Upper lobe of right lung (tissue), 1 donor: ENCODE measurements at places on chromosomes 3 and 15. TPM values are rescaled to one million over a fixed set of nuclear protein-coding genes. Genes with fewer than 3 reads are reported as not detected.

- DNase-seq, result no peak
Observed at GRCh38 chr15:45391746-45392583, 13.6 kb upstream of the GATM start.

DNA sequence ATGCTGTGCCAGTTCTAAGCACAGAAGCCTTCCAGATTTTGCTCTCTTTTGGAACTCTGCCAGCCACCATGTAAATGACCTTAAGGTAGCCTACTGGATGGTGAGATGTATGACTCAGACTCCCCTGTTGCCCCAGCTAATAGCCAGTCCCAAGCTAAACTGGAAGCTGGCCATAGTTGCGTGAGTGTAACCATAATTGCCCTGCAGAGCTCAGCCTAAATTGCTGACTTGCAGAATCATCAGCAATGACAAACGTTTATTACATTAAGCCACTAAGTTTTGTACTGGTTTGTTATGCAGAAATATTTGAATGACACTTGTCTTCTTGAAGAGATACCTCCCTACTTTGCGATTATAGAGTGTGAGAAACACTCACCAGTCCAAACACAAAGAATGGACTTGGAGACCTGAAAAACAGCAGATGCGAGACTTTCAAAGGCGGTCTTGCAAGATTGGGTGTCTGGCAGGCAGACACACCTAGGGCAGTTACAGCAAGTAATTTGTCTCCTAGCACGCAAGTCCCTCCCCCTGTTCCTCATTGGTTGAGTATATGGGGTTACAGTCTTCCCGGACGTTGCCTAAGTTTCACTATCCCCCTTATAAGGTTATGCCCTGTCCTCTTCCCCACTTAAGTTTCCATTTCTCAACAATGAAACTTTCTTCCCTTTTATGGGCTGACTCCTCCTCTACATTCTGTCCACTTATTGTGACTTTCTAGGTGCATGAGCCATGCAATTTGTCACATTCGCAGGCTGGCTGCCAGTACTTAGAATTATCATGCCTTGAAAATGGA lies 83.6 kb upstream of the XCR1 start:
- DNase-seq, result no peak

DNA sequence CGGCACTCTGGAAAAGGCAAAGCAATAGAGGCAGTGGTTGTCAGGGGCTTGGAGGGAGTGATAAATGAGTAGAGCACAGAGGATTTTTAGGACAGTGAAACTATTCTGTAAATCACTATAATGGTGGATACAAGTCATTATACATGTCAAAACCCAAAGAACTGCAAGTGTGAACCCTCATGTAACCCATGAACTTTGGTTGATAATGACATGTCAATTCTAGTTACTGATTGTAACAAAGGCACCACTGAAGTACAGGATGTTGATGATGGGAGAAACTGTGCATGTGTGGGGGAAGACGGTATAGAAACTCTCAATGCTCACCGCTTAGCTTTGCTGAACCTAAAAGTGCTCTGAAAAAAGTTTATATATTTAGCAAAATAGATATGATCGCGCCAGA lies 36.0 kb downstream of the BTLA start:
- no peak for DNase-seq

Gene FOXB1
- not detected for total RNA-seq

Gene WDR72
- total RNA-seq, result 3.2 TPM

GRCh38 chr3:42906070-42906847 lies at the start of gene ZNF662:
TSS of gene ZNF662 (plus strand) at chr3:42906142. CDS start at chr3:42908115, 1,973 bp downstream.
- peak; percentile 81 for DNase-seq

Gene HIGD2B
- not detected for total RNA-seq

DNA sequence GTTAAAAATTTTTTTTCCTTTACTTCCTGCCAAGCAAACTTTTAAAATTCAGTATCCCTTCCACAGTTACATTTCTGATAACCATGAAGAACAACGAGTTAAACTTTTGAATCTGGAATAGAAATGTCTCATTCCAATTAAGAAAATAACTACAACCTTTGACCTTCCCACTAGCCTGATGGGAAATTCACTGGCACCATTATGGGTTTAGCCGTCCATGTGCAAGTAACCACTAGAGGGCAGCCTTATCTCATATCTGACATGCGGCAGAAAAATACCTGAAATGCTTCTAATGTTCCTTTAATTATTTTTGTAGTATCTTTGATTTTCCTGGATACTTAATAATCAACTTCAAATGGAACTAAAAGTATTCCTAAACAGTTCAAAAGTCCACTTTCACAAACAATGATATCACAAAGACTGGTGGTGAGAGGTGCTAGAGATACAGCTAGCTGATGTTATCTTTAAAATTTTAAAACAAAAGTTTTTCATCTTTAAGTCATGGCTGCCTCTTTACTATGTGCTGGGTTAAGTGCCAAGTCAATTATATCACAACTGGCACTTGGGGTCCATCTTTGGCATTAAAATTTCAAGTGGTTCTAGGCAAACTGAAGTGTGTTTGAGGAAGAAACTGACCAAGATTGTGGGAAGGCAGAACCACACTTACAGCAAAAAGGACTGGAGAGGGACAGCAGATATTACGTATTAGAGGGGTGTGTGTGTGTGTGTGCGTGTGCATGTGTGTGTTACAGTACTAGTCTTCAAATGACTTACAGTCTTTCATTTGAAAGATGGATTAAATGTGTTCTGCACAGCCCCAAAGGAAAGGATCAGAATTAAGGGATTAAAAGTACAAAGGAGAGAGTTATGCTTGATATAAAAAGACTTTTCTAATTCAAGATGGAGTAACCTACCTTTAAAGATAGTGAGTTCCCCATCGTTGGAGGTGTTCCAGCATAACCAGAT lies 107.1 kb upstream of the ICE2 start:
- DNase-seq, result no peak

Gene NRROS
- 19.5 TPM for total RNA-seq

Gene LYZL4
- not detected for total RNA-seq

DNA sequence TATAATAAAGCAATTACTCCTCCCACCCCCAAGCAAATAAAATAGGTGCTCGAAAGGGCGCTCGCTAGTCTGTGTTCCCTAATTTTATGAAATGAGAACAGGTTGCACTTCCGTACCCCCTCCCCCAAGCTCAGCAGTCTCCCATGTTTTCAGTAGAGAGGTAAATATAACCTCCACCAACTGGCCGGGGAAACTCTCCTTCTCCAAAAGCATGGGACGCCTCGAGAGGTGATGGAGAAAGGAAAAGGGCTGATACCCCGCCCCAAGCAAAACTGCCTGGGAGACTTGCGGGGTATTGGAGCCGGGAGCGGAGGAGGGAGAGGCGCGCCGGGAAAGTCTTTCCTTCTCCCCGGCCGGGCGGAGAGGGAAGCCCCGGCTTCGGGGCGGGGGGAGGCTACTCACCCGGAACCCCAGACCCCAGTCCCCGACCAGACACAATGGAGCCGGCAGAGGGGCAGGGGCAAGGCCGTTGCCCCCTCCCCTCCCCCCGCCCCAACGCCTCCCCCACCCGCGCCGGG lies 605 bp downstream of the DCUN1D1 start:
- no peak for DNase-seq

Gene FGD5
- total RNA-seq, result 84.2 TPM

Gene SPESP1
- 1.2 TPM for total RNA-seq

DNA sequence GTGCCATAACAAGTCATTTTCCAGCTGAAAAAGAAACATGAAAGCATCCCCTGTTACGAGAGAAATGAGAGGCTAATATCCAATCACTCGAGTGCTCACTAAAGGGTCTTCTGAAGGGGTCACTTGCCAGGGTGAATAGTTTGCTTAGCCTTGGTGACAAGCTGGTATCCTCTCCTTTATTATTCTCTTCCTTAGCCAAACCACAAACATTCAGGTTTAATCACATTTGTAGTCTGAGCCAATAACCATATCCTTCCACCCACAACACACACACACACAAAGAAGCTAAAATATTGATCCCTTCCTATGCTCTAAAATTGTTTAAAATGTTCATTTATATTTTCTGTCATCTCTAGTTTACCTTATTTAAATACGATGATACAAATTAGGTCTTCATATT lies 240.5 kb upstream of the TMCO5A start:
- no peak for DNase-seq
